ENCODE measurements at places on chromosomes 12 and 14. TPM values are rescaled to one million over a fixed set of nuclear protein-coding genes. Genes with fewer than 3 reads are reported as not detected.
A peak's percentile ranks its signal among the peaks of the same experiment; 100 is the strongest.

Gene STAC3
- 5.7 TPM for total RNA-seq

Gene RFX4
- total RNA-seq = not detected

Gene RTN1
- not detected for total RNA-seq

Gene SMCO2
- 0.27 TPM for total RNA-seq

DNA sequence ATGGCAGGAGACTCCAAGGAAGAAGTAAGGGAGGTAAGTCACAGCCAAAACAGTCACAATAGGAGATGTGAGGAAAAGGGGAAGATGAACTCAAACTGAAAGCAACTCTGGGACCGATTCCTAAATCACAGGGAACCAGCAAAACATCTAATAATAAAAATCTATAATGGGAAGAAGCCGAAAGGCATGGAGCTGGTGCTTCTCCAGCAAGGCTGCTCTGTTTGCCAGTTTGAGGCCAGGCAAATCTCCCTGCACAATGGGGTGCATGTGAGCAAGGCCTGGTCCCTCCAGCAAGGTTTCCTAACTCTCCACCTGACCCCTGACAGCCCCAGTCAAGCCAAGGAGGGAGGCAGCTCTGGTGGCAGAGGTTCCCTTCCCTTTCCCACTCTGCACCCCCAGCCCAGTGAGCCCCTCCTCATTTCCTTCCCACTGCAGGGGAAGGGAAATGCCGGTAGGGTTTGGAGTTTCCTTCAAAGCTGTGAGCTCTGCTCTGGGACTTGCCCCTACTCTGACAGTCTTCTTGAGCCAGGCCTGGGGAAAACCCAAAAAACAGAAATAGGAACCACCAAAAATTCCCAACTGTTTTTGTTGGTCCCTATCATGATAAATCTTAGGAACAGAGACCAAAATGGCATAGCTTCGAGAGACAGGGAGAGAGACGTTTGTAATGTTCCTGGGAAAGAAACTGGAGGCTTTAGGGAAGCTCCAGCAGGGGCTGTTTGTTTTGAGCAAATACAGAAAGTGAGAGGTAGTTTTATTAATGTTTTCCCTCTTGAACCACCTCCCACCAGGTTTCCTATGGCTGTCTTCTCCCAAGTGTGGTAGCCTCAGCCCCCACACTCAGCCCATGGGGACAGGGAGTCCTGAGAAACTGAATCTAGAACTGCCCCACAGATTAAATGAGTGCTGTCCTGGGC is 34.6 kb downstream of the FMNL3 start:
- no peak for DNase-seq

DNA sequence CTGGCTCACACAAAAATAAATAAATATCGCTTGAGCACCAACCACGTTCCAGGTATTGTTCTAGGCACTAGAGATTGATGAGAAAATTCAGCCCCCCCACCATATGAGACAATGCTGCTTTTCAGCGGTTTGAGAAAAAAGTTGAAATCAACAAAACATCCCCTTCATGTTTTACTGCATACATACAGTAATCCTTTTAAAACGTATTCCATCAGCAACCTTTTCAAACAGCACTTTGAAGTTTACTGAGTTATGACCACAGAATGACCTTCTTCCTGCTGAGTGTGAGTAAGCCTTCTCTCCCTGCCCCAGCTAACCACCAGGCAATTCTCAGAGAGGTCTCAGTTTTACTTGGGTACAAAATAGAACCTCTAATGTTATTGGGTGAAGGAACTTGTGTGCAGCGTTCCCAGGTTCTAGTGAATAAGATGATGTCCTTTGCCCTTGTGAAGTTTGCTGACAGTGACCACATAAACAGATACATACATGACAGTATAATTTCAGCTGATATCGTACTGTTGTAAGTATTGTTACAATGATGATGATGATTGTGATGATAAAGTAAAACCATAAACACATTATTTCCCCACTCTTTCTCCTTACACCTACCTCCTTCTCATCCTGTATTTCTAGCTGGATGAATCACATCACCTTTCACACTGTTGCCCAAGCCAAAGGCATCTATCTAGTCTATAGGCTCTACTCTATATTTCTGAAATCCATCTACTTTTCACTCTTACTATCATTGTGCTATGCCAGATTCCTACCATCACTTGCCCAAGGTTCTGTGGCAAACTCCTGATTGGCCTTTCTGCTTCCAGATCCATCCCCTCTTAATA is 124.4 kb upstream of the KRR1 start:
- DNase-seq = no peak

DNA sequence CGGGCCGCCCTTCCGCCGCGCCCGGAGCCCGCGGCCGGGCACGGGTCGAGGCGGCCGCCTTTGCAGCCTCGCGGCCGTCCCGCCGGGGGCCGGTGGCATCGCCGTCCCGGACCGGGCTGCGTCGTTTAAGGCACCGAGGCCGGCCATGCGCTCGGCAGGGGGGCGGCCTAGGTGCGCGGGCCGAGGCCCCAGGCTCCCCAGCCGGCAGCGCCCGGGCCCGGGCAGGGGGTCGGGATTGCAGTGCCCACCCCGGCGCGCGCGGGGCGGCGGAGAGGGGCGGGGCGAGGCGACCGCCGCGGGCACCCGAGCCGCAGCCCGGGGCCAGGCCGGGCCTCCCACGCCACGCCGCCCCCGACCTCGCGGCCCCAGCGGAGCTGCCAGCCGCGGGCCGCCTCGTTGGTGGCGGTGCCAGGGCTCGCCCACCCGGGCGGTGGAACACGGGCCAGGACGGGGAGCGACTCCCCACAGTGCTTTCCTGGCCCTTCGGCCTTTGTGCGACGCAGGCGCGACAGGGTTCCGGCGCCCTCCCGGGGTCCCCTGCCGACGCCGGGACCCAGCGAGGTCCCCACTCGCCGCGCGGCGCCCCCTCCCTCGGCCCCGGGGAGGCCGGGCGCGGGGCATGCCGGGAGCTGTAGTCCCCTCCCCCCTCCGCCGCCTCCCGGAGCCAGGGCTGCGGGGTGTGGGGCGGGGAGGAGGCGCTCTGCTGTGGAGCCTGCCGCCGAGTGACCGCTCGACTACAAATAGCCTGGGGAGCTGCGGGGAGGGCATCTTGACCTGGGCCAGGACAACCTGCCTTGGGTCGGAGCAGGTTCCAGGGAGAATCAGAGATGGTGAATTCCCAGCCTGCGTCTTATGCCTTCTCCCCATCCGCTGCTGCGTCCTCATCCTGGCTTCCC is 769 bp downstream of the FKBP4 start:
- DNase-seq = no peak

DNA sequence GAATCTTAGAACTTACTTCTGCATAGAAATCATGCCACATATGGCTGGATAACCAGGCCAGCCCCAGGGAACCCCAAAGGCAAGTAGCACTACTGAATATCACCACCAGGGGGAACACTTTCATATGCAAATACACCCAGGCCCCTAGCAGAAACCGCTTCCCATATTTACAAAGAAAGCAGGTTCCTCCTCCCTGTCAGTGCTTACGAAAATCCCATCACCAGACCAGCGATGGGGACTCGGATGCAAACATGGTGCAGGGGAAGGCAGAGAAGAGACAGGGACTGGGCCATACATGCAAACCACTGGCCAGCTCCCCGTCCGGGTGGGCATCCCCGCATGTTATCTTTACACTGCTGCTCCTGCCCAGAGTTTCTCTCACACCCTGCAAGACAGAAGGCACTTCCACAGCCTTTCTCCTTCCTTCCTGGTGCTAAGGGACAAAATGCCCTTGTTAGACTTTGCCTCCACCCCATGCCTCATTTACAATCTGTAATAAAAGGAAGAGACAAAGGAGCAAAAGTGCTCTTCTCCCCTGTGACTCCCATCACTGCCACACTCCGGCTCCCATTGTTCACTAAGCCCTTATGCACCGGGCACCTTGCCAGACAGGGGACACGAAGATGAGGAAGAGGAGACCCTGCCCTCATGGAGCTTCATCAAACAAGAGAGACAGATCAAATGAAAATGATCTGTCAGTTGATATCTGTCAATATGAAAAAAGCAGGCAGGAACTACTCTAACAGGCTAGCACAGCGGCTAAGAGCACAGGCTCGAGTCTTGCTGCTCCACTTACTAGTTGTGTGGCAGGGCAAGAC is 62.3 kb downstream of the PTPN21 start:
- DNase-seq = peak; percentile 19

DNA sequence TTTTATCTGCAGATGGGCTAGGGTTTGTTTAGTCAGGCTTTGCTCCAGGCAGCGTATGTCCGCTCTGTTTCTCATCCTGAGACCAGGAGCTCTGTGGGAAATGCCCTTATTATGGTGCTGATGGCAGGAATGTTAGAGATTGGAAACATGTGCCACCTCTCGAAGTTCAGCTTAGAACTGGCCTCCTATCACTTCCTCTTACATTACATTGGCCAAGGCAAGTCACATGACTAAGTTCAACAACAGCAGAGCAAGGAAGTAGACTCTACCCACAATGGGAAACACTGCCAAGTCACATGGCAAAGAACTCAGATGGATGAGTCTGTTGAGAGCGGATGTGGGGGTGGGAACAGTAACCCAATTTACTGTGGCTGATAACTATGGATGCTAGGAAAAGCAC is 161.9 kb upstream of the WSCD2 start:
- no peak for DNase-seq

GRCh38 chr12:84508851-84509260 is 403.7 kb downstream of the SLC6A15 start:
- no peak for DNase-seq

DNA sequence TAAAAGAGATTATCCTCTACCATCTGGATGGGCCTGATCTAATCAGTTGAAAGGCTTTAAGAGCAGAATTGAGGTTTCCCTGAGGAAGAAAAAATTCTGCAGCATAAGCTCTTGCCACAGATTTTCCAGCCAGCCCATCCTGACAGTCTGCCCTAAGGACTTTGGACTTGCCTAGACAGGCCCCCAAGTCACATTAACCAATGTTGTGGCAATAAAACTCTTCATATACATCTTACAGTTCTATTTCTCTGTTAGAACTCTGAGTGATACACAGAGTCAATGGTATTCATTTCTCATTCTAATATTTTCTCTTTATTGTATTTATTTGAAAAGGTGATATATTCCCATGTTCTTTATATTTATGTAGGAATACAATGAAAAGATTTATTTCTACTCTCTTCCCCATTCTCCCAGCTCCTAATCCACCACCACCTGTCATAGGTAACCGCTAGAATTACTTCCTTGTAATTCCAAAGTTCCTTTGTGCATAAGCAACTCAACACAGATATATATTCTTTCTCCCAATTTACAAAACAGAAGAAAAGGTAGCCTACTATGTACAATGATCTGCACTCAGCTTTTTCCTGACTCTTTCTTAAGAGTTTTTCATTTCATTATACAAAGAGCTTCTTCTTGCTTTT is 182.1 kb downstream of the CAPZA3 start:
- DNase-seq = no peak

DNA sequence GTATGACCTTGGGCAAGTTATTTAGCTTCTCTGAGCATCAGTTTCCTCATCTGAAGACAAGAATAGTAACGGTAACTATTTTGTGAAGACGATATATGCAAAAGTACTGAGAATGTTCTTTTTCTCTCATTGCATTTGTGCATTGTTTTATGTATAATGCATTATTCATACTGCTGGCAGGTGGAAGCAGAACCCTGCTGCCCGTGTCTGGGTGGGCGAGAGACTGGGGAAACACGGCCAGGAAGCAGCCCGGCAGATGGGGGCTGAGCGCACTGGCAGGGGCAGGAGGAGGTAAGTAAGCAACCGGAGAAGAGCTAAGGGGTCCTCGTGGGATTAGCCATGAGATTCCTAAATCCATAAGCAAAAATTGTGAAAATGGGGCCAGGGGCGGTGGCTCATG is 115.8 kb upstream of the MED13L start:
- no peak for DNase-seq

DNA sequence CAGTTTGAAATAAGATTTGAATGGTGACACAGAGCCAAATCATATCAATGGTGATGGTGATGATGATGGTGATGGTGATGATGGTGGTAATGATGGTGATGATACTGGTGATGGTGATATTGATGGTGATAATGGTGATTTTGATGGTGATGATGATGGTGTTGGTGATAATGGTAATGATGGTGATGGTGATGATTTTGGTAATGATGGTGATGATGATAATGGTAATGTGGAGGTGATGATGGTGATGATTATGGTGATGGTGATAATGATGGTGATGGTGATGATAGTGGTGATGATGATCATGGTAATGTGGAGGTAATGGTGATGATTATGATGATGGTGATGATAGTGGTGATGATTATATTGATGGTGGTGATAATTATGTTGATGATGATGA is 311.9 kb upstream of the SFSWAP start:
- DNase-seq = no peak
